Aorta (tissue), 5 donors: ENCODE measurements at places on chromosomes 4 and X.

DNA sequence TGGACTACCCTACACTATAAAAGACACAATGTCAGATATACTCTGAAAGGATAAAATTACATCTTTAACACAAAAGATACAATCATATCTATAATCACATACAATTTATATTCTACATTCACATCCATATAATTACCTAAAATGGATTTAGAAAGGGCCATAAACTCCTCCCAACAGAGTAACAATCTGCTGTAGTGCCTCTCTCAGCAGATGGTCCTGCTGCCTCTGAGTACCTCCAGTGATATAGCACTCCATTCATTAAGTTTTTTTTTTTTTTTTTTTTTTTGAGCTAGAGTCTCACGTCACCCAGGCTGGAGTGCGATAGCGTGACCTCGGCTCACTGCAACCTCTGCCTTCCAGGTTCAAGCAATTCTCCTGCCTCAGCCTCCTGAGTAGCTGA is 7.4 kb downstream of the ANKRD37 start:
- no peak for DNase-seq

GRCh38 chr4:124529131-124529530 is 183.4 kb downstream of the ANKRD50 start:
- DNase-seq = no peak

DNA sequence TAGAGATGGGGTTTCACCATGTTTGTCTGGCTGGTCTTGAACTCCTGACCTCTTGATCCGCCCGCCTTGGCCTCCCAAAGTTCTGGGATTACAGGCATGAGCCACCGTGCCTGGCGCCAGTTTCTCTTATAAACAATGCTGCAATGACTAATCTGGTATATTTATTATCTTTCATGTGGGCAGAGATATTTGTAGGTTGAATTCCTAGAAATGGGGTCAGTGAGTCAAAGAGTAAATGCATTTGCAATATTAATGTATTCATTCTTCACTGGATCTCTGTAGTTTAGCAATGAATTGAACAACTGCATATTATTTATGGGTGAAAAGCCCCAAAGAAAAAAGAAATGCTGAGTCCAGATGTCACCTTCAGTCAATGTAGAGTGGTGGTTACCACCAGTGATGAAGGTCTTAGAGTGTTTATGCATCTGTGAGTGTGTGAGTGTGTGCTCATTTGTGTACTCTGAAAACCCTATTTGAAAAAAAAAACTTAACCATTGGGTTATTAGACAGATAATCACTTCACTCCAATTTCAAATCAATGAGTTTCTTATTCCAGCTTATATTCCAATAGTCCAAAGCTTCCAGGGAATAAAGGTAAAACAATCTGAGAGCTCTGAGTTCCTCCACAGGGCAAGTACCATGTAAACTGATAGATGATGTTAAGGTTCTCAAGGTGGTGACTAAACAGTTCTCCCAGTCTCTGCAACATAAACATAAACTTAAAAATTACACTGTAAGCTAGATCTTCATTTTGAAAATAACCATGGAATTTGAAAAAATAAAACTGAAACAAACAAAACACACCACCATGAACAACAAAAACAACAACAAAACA is 22.6 kb upstream of the CD38 start:
- no peak for DNase-seq

DNA sequence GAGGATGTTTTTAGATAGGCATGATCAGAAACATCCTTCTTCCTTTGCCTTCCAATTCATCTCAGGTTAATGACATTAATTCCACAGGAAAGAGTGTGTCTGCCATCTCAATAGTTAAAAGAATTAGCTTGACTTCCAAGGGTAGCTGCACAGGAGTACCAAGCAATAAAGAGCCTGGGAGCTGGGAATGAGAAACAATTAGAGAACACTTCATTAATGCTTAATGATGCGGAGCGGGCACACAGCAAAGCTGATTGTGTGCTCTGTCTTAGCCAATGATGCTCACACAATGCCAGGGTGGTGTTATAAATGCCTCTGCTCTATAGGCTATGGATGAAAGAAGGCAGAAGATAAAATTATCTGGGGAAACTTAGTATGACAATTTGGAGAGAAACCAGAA is 1052.5 kb upstream of the LCORL start:
- no peak for DNase-seq

DNA sequence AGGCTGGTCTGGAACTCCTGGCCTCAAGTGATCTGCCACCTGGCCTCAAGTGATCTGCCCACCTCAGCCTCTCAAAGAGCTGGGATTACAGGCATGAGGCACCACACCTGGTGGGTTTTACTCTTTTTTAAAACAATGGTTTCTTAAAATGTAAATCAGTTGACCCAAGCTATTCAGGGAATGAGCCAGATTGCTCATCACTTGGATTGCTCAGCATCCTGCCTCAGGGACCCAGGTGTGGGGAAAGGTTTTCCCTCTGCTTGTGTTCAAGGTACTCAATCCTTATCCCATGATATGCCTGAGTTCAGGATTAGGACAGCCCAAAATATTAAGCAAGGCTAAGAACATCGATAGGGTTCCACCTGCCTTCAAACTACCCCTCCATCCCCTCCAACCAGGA is 67.4 kb downstream of the CHRNA9 start:
- DNase-seq = no peak

- no peak for DNase-seq
Observed at GRCh38 chr4:81698538-81699296, 227.0 kb upstream of the RASGEF1B start.

DNA sequence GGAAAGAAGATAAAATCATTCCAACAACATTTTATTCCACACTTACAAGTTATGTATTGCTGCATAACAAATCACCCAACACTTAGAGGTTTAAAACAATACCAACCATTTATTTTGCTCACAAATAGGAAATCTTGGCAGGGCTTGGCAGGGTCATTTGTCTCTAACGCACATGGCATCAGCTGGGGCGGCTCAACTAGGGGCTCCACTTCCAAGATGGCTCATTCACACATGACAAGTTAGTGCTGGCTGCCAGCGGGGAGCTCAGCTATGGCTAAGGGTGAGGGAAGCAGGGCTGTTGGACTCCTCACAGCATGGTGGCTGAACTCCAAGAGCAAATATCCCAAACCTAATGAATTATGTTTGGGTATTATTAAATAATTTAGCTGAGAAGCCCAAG is 377.0 kb downstream of the ZNF674 start:
- peak; percentile 55 for DNase-seq

DNA sequence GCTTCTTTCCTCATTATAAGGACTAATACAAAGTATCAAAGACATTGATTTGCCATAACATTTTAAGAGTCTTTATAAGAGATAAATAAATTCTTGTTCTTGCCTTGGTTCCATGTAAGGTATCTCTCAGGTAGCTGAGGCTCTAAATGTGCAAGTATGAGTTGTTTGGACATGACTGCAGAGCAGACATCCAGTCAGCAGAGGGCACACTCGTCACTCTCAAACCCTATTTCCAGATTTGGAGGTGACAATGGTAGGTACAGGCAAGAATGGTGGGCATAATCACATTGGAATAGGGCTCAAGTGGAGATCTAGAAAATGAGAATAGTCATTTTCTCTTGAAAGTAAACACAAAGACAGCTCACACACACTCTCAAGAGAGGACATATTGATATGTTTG is 133.3 kb upstream of the ZIC3 start:
- no peak for DNase-seq

DNA sequence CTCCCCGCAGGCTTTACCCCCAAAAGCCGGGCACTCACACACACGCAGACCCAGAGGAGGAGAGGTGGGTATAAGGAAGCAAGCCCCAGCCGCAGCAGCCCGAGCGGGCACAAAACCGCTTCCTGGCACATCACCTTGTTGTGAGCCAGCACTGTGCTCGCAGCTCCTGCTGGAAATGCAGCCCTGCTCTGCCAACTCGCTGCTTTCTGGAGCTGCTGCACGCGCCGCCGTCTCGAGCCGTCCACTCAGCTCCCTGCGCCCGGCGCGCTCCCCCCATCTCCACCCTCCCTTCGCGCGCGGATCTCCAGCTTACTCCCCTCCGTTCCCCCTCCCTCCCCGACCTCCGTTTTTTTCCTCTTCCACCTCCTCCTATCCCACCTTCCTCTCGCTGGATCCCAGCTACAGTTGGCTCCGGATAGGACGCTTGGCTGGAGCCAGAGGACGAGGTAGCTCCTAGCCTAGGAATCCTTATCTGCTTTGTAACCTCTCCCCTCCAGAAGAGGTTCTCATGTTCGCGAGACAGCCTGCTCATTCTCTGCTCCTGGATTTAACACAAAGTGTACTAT is at the start of gene SPOCK3:
Gene SPOCK3 (minus strand): TSS at position 179 of the 566 bp plus-strand sequence.
- peak; percentile 46 for DNase-seq

GRCh38 chr4:24794916-24795665 is at the start of gene SOD3:
Gene SOD3 (plus strand): TSS chr4:24795573. CDS start chr4:24799522, 3,949 bp downstream.
- DNase-seq = peak; percentile 94

DNA sequence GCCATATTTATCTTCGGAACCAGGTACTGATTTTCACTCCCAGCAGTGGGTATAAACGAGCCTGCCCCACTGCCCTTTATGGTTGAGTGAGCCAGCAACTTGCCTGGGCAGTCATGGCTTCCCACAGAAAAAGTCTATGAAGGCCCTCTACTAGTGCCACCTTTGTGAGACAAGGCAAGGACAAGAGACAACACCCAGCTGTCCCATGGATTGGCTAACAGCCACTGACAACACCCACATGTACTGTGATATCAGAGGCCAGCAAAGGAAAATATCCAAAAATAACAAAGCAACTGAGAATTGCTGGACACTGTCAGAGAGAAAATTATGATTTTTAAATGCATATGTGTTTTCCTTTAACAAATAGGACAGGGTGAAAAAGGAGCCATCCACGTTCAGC is 248.4 kb upstream of the TTC29 start:
- DNase-seq = no peak

DNA sequence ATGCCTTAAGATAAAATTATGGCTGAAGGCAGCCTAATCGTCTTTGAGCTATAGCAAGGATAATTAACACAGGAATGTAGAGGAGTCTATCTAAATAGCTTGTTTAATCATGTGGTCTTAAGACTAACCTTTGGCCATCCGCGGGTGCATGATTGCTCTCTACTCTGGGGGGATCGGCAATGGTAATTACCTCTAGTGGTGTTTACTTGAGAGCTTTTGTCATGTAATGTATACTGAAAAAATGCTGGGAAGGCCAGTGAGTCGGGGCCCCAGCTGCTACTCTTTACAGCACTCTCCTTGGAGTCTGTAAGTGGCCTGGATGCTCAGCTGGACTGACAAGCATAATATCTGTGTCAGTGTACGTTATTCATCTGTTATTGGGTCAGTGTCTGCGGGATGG is 65.5 kb upstream of the GNPDA2 start:
- no peak for DNase-seq

GRCh38 chr4:575281-576141 is 584 bp downstream of the TMEM271 start:
- DNase-seq = no peak

DNA sequence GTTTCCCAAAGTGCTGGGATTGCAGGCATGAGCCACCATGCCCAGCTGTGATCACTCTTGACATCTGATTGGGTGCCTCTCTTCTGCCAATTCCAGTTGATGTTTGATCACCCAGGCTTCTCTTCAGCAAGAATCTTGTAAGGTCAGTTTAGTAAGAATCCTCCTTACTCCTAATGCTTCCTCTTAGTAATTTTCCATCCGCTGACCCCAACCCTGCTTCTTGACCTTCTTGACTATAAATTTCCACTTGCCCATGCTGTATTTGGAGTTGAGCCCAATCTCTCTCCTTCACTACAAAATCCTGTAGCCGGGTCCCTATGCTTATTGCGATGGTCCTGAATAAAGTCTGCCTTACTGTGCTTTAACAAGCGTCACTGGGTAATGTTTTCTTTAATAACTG is 75.4 kb downstream of the DDIT4L start:
- DNase-seq = no peak

DNA sequence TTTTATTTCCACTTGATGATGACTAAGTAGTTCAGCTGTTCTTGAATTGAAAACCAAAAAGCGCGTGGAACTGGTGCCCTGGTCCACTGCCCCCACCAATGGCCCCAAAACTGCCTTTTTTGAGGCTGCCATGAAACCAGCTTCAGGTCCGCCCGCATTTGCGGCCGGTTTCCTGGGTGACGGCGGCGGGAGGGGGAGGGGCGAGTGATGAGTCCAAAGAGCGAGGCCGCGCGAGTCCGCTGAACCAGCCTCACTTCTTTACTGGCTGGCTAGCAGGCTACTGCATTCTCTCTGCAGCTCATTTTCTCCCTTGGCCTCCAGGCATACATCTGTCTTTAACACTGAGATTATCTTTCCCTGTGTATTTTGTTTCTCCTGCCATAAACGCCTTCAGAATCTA is 72.9 kb upstream of the FABP2 start:
- no peak for DNase-seq

GRCh38 chrX:15680401-15680800 is 15.8 kb upstream of the CLTRN start:
- DNase-seq = no peak

DNA sequence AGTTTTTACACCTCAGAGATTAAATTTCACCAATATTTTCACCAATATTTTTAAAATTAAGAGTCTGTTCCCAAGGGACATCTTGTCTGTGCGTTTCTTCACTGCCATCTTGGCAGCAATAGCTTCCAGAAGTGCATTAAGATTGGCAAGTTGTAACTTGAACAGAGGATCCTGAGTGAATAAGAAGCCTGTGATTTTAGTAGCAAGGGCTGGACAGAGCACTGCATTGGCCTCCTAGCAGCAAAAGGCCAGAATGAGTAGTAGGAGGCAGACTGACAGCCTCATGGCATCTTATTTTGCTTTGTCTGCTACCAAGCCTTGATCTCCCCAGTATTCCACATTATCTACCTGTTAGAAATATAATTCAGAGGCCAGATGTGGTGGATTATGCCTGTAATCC is 138.4 kb downstream of the CPE start:
- no peak for DNase-seq

DNA sequence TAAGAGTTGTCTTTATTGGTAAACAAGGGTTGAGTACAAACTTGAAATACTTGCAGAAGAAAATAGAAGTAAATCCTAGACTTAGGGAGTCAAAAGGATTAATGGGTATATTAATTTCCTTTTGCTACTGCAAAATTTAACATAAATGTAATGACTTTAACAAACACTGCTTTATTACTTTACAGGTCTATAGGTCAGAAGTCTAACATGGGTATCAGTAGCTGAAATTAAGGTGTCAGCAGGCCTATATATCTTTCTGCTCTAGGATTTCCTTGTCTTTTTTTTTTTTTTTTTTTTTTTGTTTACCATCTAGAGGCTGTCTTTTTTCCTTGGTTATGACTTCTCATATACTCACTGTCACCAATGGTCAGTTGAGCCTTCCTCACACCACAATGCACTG is 220.4 kb downstream of the GRID2 start:
- DNase-seq = no peak

- DNase-seq = no peak
Observed at GRCh38 chrX:123731987-123732669, 724 bp downstream of the THOC2 start.

GRCh38 chr4:112637552-112637866 is 566 bp downstream of the LARP7 start:
- no peak for DNase-seq

GRCh38 chr4:2691313-2691712 is 64.8 kb downstream of the TNIP2 start:
- peak; percentile 4 for DNase-seq
